NCI-H1092 treated with DMSO at 0.1 percent for 48 hours (cell line): ENCODE measurements at places on chromosomes 3 and 15.
A peak's percentile ranks its signal among the peaks of the same experiment; 100 is the strongest.

DNA sequence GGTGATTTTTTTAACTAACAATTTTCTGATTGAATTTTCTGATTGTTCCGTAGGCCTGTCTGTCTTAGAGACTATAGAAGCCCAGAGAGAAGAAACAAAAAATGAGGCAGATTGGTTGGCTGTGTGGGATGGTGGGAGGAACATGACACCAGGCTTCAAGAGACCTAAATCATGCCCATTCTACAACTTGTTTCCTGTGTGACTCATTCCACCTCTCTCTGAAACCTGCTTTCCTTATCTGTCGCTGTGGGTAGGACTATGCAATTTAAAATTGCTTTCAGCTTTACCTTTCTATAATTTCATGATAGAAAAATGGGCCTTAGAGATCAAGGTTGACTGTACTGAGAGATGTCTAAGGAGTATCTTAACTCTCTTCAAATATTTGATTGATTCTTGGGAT is 44.5 kb downstream of the OXNAD1 start:
- DNase-seq = no peak

- no peak for DNase-seq
Measured at GRCh38 chr15:64547275-64547674, 86.9 kb downstream of the ZNF609 start.

DNA sequence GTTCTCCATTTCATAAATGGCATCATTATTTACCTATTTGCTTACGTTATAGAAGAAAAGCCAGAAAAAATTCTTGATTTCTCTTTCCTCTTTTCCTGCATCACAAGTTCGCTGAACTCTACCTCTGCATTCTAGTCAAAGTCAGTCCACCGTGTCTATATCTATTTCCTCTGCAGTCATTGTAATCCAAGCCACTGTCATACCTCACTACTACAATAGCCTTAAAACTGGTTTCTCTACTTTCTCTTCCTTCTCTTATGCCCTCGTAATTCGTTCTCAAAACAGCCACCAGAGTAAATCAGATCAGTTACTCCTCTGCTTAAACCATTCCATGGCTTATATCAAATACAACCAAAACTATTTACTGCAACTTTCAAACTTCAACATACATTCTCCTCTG is 13.4 kb upstream of the FAM81A start:
- no peak for DNase-seq

DNA sequence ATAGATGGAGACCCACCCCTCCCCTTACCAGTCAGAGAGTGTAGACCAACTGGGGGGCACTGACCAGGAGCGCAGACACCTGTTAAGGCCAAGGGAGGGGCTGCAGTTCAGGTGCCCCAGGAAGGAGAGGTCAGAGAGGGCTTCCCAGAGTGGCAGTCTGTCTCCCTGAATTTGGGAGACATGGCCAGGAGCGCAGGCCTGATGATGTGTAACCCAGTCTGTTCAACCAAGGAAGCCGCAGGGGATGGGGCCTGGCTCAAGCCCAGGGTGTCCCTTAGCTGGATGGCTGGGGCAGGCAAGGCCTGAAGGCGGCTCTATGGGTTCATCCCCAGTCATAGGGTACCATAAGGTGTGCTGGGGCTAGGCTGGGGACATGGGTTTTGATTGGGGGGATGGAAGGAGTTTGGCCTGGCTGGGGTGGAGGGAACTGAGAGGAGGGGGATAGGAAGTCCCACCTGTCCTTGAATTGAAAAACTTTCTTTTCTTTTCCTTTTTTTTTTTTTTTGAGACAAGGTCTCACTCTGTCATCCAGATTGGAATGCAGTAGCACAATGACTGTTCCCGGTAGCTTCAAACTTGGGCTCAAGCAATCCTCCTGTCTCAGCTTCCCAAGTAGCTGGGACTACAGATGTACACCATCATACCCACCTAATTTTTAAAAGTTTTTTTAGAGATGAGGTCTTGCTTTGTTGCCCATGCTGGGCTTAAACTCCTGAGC is 75.7 kb downstream of the SMAD6 start:
- DNase-seq = no peak

- DNase-seq = no peak
Measured at GRCh38 chr3:106797461-106797860, 579.8 kb upstream of the CCDC54 start.

DNA sequence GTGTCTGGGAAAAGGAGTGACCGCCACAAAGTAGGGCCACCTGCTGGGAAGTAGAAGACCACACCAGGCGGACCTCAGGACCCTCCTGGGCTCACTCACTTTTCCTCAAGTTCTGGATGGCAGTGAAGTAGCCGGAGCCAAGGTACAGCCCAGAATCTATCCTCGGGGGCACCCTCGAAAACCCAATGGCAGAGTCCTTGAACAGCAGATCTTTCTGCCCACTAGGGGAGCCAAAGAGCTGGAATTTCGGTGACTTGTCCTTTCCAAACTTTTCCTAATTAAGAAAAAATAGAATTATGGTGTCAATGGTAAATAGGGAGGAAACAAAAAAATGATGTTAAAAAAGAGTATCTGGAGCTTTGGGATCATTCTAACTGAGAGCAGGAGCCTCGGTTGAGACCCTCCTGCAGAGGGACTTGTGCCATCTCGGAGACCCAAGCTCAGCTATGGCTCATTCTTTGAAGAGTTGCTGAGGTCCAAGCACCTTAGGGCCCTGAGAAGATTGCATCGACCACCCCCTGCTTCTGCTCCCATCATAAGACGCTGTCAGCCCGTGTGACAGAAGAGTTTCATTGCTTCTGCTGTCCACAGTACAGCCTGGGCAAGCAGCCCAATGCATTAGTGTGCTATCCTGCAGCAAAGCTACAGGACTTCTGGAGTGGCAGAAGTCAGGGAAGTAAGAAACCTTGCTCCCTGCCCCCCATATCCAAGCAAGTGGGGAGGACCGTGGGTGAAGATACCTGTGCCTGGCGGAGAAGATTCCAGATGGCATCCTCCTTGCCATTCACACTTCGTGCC is 14.8 kb downstream of the LTF start:
- DNase-seq = no peak

- DNase-seq = no peak
Measured at GRCh38 chr3:102165367-102165766, 269.4 kb upstream of the ZPLD1 start.

DNA sequence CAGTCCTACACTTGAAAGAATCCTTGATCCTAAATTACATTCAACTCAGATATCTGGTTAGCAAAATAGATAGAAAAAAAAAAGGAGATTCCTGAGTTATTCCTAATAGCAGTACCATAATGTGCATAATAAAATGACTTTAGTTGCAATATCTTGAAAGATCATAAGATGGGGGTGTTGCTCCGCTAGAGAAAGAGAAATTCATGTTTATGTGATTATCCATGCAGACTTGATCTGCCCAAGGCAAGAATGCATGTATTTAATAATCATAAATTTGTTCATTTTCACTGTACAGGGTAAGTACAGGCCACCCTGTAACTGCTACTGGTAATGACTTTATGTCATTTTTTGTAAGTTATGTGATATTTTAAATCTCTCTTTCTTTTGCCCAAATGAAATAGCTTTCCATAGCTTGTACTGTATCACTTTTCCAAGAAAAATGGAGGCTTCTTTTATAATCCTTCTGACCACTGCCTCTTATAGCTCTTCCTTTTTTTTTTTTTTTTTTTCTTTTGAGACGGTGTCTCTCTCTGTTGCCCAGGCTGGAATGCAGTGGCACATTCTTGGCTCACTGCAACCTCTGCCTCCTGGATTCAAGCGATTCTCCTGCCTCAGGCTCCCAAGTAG is 84.6 kb downstream of the HCN4 start:
- DNase-seq = no peak

GRCh38 chr3:28376424-28376823 is 27.8 kb upstream of the AZI2 start:
- DNase-seq = no peak

- no peak for DNase-seq
Measured at GRCh38 chr3:33919312-33920120, 121.1 kb downstream of the PDCD6IP start.

- no peak for DNase-seq
Measured at GRCh38 chr3:157175691-157176507, 16.0 kb upstream of the CCNL1 start.

DNA sequence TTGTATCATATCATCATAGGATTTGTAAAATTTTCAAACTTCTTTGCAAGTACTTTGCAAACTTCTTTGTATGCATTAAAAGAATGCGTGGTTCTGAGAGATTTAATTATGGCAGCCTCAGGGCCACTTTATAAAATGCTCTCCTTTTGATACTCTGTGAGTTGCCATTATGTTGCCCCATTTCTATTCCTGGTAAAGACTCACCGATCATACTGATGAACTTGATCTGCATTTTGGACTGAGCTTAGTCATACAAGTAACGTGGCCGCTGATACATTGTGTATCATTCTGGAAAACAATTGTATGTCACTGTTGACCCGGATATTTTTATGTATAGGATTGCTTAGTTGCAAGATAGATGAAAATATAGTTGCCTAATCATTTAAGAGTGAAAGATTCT is 38.8 kb downstream of the AKAP13 start:
- no peak for DNase-seq

GRCh38 chr3:11532931-11533391 is 110.8 kb downstream of the VGLL4 start:
- DNase-seq = no peak

GRCh38 chr3:117252651-117253050 is 543.1 kb downstream of the TUSC7 start:
- DNase-seq = no peak

GRCh38 chr3:129824926-129825541 is 68.5 kb downstream of the TMCC1 start:
- DNase-seq = peak; percentile 30

DNA sequence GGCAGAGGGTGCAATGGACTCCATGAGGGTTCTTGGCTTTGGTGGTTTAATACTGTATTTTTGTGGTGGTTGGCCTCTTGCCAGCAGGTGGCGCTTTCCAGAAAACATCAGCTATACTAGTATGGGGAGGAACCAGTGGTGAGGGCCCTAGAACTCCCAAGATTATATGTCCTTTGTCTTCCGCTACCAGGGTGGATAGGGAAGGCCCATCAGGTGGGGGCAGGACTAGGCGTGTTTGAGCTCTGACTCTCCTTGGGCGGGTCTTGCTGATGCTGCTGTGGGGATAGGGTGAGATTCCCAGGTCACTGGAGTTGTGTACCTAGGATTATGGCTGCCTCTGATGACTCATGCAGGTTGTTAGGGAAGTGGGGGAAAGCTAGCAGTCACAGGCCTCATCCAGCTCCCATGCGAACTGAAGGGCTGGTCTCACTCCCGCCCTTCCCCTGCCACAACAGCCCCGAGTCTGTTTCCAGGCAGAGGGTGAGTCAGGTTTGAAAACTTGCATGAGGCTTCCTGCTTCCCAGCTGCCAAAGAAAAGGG is 357.7 kb downstream of the OTOL1 start:
- no peak for DNase-seq

- no peak for DNase-seq
Measured at GRCh38 chr15:74315626-74316025, 51.8 kb downstream of the CYP11A1 start.

- no peak for DNase-seq
Measured at GRCh38 chr3:183878071-183878470, 6.6 kb downstream of the PARL start.

DNA sequence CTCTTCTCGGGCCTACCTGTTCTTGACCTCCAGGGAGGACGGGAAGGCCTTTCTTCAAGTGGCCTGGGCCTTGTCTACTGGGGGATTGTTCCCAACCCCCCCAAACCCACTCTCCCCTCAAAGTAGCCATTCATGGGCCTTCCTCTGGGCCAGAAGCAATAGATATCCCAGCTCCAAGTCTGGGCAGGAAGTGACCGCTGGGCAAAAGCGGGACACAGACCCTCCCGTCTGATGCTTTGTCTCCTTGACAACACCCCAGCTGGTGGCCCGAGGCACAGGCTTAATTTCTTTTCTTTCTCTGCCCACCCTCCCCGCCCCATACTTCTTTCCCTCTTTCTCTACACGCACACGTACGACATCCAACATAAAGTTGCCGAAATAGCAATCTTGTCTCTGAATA is 41.4 kb upstream of the FEZF2 start:
- no peak for DNase-seq

DNA sequence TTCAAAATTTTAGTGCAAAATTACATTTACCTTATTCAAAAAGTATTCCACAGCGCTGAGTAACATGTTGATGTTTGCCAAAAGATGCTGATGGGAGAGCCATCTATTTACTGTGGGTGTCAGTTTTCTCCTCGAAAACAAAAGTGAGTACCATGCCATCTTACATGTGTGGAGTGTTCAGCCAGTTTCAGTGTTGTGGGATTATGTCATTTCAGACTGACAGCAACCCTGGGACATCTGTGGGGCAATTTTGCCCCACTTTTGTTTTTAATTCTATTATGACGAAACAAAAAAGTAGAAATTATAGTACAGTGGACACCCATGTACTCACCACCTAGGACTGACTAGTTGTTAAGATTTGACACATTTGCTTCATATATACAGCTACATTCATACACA is 19.6 kb downstream of the SLCO3A1 start:
- DNase-seq = no peak
